ENCODE measurements at places on chromosomes 16 and 17.

DNA sequence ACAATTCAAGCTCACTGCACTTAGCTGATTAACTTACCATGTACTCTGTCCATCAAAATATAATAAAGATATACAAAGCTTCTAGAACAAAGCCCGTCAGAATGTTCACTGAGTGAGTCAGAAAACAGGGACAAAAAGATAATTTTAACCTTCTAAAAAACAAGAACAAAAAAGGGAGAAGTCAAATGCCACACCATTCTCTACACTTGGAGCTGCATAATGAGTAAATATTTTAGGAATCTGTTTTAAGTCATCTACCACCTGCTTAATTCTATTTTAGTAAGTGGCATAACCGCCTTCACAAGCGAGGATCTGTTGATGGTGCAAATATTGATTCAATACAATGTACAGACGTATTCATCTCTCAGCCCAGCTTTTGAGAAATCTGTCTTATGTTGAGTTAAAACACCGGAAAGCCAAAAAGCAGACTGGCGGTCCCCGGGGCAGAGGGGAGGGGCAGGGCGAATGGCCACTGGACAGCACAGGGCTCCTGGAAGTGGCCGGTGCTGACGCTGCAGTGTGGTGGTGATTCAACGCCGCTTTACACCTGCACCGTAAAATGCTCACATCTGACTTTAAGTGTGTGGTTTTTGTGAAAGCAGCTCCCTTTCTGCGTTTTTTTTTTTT lies 20.1 kb downstream of the RAB40B start:
- DNase-seq, result no peak

DNA sequence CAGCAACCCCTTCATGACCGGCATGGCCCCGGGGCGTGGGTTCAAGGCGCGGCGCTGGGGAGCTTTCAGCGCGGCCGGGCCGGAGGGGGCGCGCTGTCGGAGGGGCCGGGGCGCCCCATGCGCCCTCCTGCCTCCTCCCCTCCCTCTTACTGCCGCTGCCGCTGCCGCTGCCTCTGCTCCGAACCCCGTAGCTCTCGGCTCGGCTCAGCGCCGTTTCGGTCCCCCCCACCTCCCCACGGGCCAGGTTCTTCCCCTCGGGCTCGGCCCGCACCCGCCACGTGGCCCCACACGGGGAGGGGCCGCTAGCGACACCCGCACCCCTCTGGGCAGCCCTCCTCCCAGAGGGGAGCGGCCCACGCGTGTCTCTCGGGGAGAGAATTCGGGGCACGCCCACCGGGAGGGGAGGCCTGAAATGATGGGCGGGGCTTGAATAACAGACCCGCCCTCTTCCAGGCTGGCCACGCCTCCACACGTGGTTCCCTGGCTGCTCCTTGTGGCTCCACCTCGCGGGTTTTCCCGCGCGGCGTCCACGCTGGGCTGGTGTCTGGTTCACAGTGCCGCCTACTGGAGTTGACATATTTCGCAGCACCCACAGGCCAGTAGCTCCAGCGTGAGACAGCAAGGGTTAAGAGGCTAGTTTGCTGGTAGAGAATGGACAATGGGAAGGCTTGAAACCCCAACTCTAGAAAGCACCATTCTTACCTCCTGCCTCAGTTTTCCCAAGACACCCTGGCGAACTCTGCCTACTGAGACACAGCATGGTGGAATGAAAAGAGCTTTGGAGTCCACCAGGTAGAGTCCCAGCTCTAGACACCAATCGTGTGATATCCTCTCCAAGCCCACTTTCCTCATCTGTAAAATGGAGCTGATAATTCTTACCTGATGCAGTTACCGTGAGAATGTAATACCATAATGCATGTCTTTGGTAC lies at the start of gene KCNH4:
KCNH4 (minus strand) TSS at position 221 of the 929 bp plus-strand sequence; CDS start at position 24, 197 bp downstream.
- peak; percentile 85 for DNase-seq

GRCh38 chr17:21376081-21376758 lies at the start of gene KCNJ12:
TSS of gene KCNJ12 (plus strand) at chr17:21376357. CDS start at chr17:21415343, 38,986 bp downstream.
- no peak for DNase-seq

DNA sequence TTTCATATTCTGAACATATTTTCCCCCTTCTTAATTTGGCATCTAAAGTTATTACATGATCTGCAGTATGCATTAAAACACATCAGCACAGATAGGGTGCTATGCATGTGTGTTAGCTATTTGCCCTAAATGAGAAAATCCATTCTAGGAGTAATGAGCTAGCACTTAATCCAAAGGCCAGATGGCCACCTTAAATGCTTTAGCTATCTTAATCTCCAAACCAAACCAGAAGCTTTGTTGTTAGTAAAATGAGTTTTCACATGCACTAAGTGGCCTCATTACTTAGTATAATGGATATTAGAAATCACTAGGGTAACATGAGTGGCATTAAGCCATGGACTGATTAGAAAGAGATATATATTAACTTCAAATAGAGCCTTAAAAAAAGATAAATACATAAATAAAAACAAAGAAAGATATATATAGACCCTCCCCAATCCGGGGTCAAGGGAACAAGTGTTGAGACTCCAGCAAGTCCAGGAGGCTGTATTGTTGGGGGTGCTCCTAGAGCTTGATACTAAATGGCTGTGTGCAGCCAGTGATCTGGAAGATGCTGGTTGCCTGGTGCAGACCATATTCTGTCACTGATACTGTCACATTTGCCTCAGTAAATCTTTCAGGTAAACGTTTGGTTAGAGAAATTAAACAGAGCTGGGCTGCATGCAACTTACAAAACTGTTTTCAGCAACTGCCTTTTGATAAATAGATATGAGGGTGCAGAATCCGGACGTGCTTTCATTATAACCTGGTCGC lies 67.3 kb downstream of the MYH10 start:
- no peak for DNase-seq

DNA sequence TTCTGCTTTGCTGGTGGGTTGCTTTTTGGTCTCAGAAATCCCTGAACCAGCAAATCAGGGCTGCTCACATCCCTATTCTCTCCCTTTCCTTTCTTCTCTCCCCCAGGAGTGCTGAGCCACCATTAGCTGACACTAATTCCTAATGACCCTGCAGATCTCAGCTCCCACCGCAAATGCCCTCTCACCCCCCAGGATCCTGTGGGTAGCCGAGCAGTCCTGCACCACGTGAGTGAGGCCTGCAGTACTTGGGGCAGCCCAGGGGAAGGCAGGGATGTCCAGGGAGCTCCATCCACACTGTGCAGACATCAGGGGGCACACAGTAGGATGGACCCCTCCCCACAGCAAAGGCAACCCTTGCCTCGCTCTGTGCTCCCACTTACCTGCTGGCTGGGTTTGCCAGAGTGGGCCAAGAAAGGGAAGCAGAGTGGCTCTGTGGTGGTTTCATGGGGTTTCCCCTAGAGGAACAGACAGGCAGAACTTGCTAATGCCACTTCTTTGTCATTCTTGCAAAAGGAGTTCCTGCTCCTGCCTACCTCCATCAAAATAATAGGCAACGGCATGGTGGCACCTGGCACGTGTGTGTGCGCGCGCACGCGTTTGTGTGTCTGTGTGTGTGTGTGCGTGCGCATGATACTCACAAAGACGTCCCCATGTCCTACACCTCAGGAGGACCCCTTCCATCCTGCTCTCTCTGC lies 135.6 kb downstream of the GAS7 start:
- no peak for DNase-seq

DNA sequence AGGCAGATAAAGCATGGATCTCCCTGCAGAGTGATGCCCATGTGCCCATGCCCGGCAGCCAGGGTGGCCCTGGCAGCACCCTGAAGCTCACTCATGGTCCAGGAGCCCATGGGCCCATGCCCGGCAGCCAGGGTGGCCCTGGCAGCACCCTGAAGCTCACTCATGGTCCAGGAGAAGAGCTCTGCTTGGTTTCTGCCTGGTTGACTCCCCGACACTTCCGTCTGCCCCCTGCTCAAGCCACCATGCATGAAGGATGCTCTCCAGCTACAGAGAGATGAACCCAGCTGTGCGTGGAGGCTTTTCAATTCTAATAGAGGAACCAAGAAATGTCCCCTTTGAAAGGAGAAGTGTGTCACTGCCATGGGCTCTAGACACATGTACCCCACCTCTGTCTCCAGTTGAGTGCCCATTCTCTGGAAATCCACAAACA lies 8.7 kb downstream of the CCL17 start:
- no peak for DNase-seq

- DNase-seq, result no peak
Measured at GRCh38 chr17:83068641-83069570, 10.5 kb upstream of the METRNL start.

- no peak for DNase-seq
Measured at GRCh38 chr16:73997340-73997711, 299.3 kb upstream of the PSMD7 start.

GRCh38 chr17:44530896-44531418 lies 26.3 kb upstream of the FZD2 start:
- DNase-seq, result no peak

- no peak for DNase-seq
Measured at GRCh38 chr17:7147772-7148171, 31.4 kb downstream of the ASGR1 start.

DNA sequence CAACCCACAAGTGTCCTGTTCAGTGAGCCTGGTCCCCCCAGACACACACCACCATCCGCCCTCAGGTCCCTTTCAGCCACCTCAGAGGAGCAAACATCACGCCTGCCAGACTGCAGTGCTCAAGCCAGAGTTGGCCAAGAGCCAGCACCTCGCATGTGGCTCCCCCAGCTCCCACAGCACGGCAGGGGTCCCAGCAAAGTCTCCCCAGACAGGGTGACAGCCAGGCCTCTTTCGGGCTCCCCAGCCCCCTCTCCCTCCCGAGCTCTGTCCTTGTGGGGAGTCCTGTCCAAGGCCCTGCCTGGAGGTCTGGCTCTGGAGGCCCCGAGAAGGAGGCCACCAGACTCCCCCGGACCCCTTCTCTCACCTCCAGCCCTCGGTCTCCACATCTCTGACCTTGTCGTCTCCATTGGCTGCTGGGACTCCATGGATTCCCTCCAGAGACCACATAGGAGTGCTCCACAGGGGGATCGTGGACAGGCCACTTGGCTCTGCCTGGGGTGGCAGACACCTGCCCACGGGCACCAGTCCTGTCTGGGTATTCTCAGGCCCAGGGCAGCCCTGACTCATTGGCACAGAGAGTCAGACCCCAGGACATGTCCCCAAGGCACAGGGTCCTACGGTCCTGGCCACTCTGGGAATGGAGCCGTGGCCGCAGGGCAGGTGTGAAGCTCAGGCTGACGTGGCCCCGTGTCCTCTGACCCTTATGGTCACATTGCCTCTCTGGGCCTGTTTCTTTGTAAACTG lies 1.8 kb upstream of the MYADML2 start:
- no peak for DNase-seq

- no peak for DNase-seq
Measured at GRCh38 chr16:78389009-78389498, 289.6 kb downstream of the WWOX start.

DNA sequence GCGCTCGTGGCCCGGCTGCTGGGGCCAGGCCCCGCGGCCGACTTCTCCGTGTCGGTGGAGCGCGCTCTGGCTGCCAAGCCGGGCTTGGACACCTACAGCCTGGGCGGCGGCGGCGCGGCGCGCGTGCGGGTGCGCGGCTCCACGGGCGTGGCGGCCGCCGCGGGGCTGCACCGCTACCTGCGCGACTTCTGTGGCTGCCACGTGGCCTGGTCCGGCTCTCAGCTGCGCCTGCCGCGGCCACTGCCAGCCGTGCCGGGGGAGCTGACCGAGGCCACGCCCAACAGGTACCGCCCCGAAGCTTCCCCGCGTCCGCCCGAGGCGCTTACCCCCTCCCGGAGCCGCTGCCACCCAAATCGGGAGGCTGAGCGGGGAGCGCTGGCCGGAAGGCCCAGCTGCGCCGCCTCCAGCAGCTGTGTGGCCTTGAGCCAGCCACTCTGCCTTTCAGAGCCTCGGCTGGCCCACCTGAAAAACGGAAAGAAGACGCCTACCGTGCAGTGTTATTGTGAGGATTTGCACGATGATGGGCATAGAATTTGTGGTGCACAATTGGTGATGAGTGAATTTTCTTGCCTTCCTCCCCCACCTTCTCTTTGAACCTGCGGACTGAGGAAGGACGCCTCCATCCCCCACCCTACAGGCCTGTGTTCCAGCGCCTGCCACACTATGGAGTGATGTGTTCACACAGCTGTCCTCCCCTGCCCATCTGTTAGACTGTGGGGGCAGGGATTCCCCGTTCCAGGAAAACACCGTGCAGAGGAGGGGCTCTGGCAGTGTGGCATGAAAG lies 523 bp downstream of the NAGLU start:
- peak; percentile 54 for DNase-seq

GRCh38 chr17:47821031-47821423 lies 567 bp downstream of the OSBPL7 start:
- DNase-seq, result no peak

- no peak for DNase-seq
Measured at GRCh38 chr16:83887080-83887479, 11.8 kb upstream of the MLYCD start.

DNA sequence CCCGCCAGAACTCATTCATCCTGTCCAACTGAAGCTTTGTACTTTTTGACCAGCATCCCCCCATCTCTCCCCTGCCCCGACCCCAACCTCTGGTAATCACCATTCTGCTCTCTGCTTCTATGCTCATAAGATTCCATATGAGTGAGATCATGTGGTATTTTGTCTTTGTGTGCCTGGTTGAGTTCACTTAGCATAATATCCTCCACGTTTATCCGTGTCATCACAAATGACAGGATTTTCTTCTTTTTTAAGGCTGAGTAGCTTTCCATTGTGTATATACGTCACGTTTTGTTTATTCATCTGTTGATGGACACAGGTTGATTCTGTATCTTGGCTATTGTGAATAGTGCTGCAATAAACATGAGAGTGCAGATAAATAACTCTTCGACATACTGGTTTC lies 278.9 kb downstream of the SNX29 start:
- DNase-seq, result no peak

- DNase-seq, result no peak
Measured at GRCh38 chr16:9434659-9435058, 343.2 kb downstream of the HAPSTR1 start.

- no peak for DNase-seq
Measured at GRCh38 chr17:21129023-21129681, 2.4 kb downstream of the DHRS7B start.

DNA sequence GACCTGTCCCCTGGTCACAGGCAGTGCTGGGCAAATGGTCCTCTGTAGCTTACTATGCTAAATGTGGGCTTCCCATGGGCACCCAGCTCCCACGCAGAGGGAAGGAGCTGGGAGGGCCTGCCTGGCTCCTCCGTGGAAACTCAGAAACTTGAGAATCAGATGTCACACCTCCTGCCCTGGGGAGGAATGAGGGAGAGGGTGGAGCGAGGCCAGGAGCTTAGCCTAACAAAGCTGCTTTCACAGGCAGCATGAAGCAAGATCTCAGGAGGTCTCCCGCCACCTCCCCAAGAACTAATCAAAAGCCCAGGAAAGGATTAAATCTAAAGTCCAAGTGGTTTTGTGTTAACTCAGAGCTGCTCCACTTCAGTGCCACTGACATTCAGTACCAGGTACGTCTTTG lies 33.6 kb upstream of the XYLT2 start:
- no peak for DNase-seq

DNA sequence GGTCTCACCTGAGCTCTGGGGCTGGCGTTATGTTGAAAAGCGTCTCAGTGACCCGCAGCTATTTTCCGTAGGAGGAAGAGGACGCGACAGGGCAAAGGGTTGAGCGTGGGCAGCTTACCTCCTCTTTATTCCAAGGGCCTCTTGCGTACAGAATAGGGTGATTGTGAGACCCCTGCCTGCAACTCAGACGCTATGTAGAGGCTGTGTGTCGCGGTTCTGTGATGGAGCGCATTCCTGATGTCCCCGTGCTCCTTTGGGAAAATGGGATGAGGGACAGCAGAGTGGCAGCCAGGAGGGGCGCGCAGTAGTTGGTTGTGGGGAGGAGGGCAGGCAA lies 531 bp upstream of the CDH8 start:
- DNase-seq, result no peak

GRCh38 chr17:35900708-35901480 lies 20.7 kb upstream of the CCL5 start:
- DNase-seq, result no peak

GRCh38 chr16:57519796-57520360 lies 16.5 kb downstream of the CCDC102A start:
- DNase-seq, result peak; percentile 71

Data from stimulated activated CD4-positive, alpha-beta T cell treated with anti-CD3 and anti-CD28 coated beads, TNF-alpha, amount 100 ng/mL, for 1 hour (primary cell).